ENCODE measurements at places on chromosomes 5 and 9.

GRCh38 chr5:1343931-1344901 lies 683 bp downstream of the CLPTM1L start:
- DNase-seq, result no peak

DNA sequence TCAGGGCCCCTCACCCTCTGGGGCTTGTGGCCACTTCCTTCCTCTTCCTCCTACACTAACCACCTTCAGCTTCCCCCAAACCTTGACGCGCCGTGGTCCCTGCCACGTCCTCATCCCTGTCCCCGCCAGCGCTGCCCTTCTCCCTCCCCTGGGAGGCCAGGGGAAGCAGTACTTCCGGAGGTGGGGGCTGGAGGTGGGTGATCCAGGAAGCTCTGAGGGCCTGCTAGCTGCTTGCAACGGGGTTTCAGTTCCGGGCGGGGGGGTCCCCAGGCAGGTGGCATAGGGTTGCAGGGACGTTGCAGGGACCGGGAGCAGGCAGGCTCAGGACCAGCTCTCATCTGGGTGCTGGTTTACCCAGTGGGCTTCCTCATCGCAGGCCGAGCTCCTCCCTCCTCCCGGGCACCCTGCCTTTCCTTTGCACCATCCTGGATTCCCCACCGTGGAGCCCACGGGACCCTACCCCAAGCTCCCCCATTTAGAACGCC lies 70.0 kb downstream of the RXRA start:
- no peak for DNase-seq

DNA sequence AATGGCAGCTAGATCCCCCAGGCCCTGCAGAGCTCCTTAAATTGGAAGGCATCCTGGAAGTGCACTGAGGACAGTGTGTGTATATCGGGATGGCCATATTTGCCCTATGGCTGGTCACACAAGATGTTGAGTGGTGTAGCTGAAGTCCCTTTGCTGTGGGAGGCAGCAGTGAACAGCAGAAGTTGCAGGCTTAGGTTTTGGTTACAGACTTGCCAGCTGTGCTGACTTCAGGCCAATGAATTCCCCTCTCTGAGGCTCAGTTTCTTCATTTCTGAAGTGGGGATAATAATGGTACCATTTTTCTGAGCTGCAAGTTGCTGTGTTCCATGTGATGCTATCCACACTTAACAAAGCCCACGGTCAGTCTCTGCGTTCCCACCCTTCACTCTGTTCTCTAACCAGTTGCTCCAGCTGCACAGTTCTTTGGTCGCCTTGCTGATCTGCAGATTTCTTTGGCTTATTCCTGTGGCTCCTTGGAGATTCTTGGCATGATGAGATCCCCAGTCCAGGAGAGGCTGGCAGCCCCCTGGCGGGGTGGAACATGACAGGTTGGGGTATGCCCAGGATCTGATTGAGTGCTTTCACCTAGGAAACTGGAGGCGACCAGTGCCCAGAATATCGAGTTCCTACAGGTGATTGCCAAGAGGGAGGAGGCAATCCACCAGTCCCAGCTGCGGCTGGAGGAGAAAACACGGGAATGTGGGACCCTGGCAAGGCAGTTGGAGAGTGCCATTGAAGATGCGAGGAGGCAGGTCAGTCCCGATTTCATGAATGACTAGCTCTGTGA lies 6.5 kb upstream of the GLE1 start:
- DNase-seq, result no peak

GRCh38 chr5:161258438-161258837 lies 288.1 kb downstream of the GABRB2 start:
- no peak for DNase-seq

DNA sequence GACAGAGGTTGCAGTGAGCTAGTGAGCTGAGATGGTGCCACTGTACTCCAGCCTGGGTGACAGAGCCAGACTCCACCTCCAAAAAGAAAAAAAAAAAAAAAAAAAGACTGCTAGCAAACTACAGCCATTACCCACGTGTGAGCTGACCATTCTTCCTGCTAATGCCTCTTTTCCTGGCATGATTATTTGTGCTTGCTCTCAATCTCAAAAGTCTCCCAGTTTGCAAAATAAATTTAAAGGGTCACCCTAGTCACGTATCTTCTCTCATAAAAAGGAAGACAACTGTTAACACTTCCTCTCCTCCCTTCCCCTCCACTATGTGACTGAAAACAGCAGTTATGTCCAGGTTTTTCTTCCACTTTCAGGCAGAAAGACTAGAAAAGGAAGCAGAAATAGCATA lies 37.2 kb downstream of the TRIM36 start:
- DNase-seq, result no peak

DNA sequence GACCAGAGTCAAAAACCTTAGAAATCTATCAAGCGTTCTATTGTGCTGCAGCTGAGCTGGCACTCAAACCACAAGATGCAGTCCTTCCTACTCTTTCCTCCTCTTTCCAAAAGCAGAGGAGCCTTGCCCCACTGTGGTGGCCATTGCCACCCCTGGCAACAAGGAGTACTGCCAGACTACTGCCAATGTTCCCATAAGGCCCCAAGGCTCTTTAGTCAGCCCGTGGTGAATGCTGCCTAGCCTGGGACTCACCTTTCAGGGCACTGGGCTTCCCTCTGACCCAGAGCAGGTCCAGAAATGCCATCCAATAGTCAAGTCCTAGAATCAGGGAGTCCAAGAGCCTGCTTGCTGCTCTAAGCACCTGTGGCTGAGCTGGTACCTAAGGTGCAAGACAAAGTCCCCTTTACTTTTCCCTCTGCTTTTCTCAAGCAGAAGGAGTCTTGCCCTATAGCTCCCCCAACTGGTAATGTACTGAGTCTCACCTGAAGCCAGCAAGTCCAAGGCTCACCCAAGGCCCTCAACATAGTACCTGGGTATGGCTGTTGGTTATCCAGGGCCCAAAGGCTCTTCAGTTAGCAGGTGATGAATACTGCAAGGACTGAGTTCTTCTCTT lies 219.4 kb downstream of the ATPSCKMT start:
- no peak for DNase-seq

DNA sequence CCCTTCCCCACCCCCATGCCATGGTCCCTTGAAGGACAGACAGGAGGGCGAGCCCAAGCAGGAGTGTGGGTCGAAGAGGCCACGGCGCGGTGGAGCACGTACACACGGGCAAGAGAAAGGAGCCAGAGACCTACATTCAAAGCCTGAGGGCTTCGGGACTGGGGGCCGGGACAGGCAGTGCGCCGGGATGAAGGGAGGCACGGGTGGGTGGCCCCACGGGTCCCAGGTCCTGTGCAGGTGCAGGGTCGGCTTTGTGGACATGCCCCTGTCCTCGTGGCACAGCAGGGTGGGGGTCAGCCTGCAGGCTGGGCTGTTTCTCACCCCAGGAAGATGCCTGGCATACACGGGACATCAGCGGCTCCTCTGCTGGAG lies 9.8 kb downstream of the LRRC26 start:
- DNase-seq, result no peak
